Ovary (tissue), 10 donors: ENCODE measurements at places on chromosomes 11 and 22. TPM values are rescaled to one million over a fixed set of nuclear protein-coding genes. Genes with fewer than 3 reads are reported as not detected.

DNA sequence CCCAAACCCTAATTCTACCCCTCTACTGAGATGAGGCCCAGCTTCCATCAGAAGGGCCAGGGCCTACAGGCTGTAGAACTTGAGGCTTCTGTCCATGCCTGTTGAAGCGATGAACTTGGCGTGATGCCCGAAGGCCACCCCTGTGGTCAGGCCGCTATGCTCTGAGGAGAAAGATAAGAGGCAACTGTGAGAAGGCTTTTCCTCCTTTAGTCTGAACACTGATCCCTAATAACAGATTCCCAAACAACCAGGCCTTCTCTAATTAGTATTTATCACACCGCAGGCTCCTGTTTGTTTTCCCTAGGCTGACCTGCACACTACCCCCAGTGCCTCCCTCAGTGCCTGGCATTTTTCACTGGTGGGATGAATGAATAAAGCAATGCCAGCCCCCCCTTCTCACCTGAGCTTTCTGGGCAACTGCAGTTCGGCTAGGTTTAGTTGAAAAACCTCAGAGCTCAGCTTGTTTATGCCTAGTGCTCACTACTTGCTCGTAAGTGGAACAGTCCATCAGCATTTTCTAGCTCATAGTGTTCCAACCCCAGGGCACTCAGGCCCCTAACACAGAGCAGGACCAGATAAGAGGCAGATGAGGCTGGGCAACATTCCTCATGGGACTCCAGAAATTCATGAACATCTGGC, 15.2 kb downstream of the PRPF19 start:
- peaks cover 3% of the 10 kb centered on the region for H3K4me1 ChIP-seq
- peak; percentile 71 for DNase-seq
- H3K27me3 ChIP-seq: no peaks in the 10 kb centered on the region
- no peak overlapping the region for H3K27ac ChIP-seq

DNA sequence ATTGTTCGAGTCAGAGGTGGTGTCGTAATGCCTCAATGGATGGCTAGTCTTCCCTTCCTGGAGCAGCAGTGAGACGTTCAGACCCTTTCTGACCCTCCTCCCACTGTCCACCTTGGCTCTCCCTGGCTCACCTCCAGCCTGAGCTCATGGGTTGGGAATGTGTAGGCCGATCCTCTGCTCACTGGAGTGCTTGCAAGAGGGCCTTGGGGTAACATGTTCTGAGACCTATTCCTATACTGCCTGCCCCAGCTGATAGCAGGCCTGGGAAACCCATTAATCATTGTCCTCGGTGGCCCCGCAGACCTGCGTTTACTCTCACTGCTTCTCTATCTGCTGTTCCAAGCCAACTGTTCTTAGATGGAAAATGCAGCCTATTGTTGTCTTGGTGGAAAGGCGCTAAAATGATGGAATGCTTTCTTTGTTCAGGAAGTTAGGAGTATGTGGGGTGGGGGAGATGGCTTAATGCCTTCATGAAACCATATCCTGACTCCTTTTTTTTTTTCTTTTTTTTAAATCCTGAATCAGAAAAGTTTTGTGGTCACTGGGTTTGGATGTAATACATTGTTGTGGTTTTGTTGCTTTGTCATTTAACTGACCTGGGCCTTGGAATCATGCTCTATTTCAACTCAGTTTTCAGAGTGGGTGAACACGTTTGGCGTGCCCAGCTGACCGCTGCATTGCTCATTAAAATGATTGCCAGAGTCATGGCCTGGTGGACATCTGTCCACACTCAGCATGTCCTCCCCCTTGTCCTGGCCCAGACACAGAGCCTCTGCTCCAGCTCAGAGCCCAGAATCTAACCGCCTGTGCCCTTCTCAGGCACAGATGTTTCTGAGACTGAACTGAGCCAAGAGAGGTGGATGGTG, 72.5 kb downstream of the MICAL2 start:
- no peaks in the 10 kb centered on the region for H3K27me3 ChIP-seq
- H3K36me3 ChIP-seq: no peaks in the 10 kb centered on the region

GRCh38 chr22:22396741-22397291, 111.7 kb downstream of the ZNF280B start:
- H3K27ac ChIP-seq: no peak overlapping the region
- H3K4me1 ChIP-seq: no peaks in the 10 kb centered on the region
- H3K36me3 ChIP-seq: no peaks in the 10 kb centered on the region
- no peaks in the 10 kb centered on the region for H3K27me3 ChIP-seq

GRCh38 chr11:14414470-14415461, 55.8 kb upstream of the RRAS2 start:
- H3K27me3 ChIP-seq: no peaks in the 10 kb centered on the region
- H3K4me1 ChIP-seq: peaks cover under 1% of the 10 kb centered on the region
- H3K36me3 ChIP-seq: no peaks in the 10 kb centered on the region
- H3K27ac ChIP-seq: no peak overlapping the region

DNA sequence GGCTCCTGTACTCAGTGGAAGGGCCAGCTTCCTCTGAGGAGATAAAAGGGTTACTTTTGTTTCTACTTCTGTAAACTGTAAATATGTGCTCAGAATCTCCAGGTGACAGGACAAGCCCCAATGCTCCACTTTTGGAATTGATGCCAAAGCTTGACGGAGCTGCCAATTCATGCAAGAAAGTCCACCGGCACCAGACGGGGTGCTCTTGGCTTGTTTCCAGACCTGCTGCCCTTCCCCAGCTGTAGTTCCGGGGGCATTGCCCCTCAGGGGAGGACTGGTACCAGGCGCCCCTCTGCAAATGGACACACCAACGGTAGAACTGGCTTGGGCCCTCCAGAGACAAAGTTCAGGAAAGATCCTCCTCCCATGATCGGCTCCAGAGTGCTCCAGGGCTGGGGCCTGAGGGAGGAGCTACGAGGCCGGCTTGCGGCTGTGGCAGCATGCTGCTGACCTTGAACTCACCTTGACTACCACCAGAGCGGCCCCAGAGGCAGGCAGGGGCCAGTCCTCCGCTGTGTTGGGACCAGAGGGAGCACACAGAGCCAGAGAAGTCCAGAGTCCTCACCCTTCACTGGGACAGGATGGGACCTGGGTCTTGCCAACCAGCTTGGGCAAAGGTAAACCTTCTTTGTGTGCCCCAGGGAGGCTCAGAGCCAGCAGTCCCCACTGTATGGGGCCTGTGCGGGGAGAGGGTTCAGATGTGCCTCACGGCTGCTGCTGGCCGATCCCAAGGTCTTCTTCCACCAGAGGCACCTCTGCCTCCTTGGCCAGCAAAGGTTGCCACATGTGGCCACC, 17.8 kb upstream of the OAF start:
- H3K4me3 ChIP-seq: no peak overlapping the region
- peaks cover 12% of the 10 kb centered on the region for H3K4me1 ChIP-seq
- H3K27ac ChIP-seq: no peak overlapping the region
- H3K36me3 ChIP-seq: no peaks in the 10 kb centered on the region
- H3K27me3 ChIP-seq: no peaks in the 10 kb centered on the region

GRCh38 chr11:94563848-94564467, 3.2 kb upstream of the PIWIL4 start:
- H3K27ac ChIP-seq: no peak overlapping the region
- no peaks in the 10 kb centered on the region for H3K27me3 ChIP-seq
- H3K4me1 ChIP-seq: no peaks in the 10 kb centered on the region
- H3K36me3 ChIP-seq: no peaks in the 10 kb centered on the region

DNA sequence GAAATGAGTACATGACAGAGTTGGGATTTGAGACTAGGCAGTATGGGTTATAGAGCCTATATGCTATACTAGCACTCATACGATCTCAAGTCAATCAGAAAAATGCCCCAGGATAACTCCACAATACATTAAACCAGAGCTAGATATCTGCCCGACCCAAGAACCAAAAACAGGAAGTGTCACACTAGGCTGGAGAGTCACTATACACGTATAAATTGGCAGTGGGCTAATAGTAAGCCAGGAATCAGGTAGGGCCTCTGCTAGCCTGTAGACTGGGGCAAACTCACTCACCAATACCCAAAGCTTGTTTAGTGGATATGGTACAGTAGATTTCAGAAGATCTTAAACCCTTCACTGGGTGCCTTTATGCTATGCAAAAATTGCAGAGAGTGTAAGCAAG, 16.2 kb upstream of the EIF4G2 start:
- H3K27ac ChIP-seq: no peak overlapping the region
- no peak overlapping the region for H3K4me3 ChIP-seq
- H3K4me1 ChIP-seq: no peaks in the 10 kb centered on the region

DNA sequence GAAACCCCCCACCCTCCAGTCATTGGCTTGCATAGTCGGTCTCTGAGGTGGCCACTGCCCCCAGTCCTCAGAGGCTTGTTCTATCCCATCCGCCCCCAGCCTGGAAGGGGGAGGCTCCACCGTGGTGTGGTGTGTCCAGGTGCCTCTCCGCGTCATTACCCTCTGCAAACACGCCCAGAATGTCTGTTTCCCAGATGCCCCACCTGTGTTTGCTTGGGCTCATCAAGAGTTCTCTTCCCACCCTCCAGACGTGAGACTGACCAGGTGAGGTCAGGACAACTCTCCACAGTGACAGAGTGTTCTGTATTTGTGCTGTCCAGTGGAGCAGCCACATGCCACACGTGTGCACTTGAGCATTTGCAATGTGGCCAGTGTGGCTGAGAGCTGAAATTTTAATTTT, 24.9 kb downstream of the LRRC10B start:
- peaks cover 7% of the 10 kb centered on the region for H3K4me1 ChIP-seq
- DNase-seq: no peak

DNA sequence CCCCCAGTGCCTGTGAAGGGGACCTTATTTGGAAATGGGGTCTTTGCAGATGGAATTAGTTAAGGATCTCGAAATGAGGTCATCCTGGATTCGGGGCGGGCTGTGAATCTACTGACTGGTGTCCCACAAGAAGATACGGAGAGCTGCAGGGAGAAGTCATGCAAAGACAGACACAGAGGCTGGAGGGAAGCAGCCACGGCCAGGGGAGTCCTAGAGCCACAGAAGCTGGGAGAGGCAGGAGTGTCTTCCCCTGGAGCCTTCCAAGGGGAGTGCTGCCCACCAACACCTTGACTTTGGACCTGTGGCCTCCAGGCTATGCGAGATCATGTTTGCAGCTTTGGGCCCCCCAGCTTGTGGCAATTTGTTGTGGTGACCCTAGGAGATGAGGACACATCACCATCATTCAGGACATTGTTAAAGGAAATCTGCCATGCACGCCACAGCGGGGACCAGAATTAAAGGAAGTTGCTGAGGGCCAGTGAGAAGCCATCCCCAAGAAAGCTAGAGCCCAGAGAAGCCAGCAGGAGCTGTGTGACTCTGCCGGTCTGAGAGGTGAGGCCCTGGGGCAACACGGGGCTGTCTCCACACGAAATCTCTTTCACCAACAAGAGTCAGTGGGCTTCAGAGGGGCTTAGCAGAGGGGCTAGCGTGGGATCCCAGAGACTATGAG, 434.7 kb downstream of the BRD1 start:
- H3K4me1 ChIP-seq: no peaks in the 10 kb centered on the region
- no peaks in the 10 kb centered on the region for H3K36me3 ChIP-seq
- no peak overlapping the region for H3K27ac ChIP-seq
- no peak overlapping the region for H3K4me3 ChIP-seq
- DNase-seq: no peak
- no peaks in the 10 kb centered on the region for H3K27me3 ChIP-seq

- no peak overlapping the region for H3K27ac ChIP-seq
- H3K27me3 ChIP-seq: no peaks in the 10 kb centered on the region
- no peaks in the 10 kb centered on the region for H3K36me3 ChIP-seq
Observed at GRCh38 chr11:1970956-1971355, 23.8 kb downstream of the MRPL23 start.

GRCh38 chr11:66081505-66081904, 11.4 kb downstream of the PACS1 start:
- no peaks in the 10 kb centered on the region for H3K36me3 ChIP-seq
- H3K4me3 ChIP-seq: no peak overlapping the region
- H3K27ac ChIP-seq: no peak overlapping the region
- peaks cover 6% of the 10 kb centered on the region for H3K4me1 ChIP-seq
- no peaks in the 10 kb centered on the region for H3K27me3 ChIP-seq

DNA sequence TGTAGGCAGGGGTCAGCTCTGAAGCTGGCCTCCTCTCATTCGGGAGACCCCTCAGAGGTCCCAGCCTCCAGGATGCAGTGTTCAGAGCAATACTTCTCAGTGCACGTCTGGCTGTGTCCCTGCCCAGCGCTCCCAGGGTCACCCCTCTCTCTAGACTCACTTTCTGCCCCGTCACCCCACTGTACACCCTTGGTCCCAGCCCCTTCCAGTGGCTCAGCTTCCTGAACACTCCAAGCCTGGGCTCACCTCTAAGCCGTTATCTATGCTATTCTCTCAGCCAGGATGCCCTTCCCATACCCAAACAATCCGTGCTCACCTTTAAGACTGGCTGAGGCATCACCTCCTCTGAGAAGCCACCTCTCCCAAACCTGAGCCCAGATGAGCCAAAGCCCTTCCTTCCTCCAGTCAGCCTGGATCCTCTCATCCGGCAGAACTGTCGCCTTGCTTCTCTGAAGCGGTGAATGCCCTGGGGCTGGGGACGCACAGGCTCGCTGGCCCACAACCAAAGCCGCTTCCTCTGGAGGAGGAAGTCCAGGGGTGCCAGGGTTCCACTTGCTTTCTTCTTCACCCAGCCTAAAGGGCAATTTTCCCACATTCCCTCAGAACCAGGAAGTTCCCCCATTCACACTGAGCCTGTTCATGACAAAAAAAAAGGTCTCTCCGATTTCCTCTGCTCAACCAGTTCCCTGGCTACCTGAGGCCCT, 13.7 kb upstream of the CDKN1C start:
- DNase-seq: no peak
- H3K4me1 ChIP-seq: peaks cover 8% of the 10 kb centered on the region
- H3K27me3 ChIP-seq: no peaks in the 10 kb centered on the region
- no peaks in the 10 kb centered on the region for H3K36me3 ChIP-seq
- no peak overlapping the region for H3K4me3 ChIP-seq

Gene APOBEC3H
- total RNA-seq: not detected

Gene MMP12
- not detected for total RNA-seq

Gene OR5AS1
- not detected for total RNA-seq

Gene RAPSN
- not detected for total RNA-seq

Gene KRTAP5-2
- total RNA-seq: not detected
